DMS 273 treated with DMSO at 0.1 percent for 48 hours (cell line): ENCODE measurements at places on chromosomes 4 and X.

DNA sequence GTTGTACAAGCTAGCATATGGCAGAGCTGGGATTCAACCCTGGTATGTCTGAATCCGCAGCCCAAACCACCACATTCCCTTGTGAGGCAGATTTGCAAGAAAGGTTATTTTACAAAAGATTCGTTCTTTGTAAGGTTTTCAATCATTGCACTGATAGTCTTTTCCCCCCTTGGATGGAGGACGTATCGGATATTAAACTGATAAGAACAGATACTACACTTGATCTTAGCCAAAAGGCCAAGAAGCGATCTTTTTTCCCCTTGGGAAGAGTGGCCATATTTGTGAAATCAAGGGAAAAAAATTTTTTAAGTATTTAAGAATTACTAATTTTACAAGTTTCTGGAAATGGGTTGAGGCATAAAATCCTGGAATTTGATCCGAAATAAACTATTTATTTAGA, 34.4 kb upstream of the MSMO1 start:
- DNase-seq: no peak

DNA sequence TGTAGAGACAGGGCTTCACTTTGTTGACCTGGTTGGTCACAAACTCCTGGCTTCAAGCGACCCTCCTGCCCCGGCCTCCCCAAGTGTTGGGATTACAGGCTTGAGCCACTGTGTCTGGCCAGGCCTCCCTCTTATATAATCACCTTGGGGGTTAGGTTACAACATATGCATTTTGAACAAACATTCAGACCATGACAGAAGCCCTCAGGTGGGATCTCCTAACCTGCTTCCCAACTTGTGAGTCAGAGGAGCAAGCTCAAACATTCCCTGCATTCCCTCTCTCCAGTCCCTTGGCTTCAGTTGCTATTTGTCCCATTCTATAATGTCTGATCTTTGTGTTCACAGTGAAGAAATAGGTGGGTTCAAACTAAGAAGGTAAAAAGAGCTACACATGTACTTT, 76.5 kb upstream of the NRK start:
- DNase-seq: no peak

DNA sequence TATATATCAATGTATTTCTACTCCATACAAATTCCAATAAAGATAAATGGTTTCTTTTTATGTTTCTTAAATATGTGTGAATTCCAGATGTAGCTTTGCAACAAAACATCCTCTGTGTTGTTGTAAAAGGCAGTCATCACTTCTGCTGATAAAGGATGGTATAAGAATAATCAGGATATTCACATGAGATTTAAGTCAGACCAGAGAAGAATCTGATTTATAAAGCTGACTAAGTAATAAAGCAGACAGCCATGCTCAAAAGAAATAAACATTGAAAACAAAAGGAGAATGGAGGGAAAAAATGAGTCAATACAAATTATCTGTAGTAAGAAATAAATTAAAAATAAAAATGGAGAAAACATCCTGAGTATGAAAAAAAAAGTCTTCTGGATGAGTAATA, 27.0 kb upstream of the SLC7A11 start:
- DNase-seq: no peak

DNA sequence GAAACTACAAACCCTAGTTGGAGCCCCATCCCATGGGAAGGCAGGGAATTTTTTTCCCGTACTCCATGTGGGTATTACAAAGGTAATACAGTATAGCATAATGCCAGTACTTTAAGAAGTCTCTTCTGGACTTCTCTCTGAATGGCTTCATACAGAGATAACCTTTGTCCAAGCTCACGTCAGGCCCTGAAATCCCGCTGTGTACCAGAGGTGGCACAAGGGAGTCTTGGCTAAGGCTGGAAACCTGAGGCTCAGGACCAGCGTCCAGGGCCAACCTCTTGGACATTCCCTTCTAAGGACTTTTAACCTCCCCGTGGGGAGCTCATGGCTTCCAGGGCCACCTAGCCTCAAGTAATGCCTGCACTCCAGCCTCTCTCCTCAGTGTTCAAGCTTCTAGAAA, 338.9 kb upstream of the FAM241A start:
- DNase-seq: no peak

DNA sequence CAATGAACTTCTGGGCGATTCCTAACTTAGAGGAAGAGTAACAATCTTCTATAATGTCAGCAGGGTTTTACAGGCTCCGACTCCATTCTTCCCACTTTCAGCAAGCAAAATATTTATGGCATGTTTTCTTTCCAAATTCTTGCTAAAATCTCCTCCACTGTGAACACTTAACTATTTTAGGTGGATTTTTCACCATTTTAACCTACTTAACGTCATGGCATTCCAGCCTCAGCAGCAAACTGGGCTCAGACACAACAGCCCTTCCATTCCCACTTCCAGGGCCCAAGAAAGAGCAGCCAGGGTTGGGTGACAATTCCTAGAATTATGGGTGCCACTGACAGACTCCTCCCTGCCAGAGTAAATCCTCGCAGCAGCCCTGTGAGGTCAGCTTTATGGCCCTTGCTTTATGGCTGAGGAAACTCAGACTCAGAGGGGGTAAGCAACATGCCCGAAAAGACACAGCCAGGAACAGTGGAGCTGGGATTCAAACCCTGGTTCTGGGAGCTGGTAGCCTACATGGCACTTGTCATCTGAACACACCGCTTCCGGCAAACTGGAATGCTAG, 112.8 kb upstream of the MAP3K15 start:
- no peak for DNase-seq

DNA sequence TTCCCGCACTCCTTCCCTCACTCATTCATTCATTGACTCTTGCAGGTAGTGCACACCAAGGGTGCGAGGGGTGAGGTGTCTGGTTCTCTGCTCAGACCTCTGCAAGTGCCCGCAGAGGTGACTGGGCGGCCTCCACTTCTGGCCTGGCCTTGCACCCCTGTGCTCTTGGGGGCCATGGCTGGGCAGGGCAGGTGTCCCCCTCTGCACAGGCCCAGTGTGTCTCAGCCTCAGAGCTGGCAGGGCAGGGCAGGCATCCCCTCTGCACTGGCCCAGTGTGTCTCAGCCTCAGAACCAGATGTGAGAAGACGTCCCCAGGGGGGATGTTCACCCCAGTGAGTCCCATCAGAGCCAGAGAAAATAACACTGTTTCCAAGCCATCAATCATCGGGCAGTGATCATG, 16.8 kb downstream of the CPZ start:
- no peak for DNase-seq

GRCh38 chr4:174263445-174263736, 20.1 kb downstream of the FBXO8 start:
- no peak for DNase-seq

DNA sequence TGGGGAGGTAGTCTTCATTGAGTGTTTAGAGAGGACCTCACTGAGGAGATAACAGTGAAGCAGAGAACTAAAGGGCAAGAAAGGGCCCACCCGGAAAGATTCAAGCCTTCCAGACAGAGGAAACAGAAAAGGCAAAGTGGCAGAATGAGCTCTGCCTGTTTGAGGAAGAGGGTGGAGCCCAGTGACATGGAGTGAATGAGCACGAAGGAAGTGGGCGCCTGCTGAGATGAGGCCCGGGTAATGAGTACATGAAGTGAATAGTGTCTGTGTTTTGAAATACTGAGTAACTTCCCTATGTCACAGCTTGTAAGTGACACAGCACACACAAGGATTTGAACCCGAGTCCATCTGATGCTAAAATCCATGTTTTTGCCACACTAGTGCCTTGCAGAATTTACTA, 32.5 kb upstream of the TLR2 start:
- DNase-seq: no peak
